Right ventricle myocardium superior (tissue), 1 donor: ENCODE measurements at places on chromosomes 6 and 20.

- no peak for DNase-seq
These were observed 67.8 kb downstream of the ENPP1 start for GRCh38 chr6:131875647-131876046.

DNA sequence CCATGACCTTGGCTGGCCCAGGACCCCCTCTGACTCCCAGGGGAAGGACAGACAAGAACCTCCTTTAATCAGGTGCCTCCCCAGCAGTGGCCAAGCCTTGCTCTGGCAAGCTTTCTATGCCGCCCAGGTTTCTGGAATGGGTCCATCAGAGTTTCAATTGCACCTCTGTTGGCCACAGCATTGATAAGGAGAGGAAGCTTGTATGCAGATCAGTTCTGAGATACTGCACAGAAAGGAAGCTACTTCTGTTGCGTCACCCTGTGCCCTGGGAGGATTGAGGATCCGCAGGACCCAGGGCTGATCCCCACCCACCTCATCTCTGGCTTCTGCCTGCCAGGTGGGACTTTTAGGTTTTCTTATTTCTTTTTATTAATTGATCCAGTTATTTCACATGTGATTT lies 167.2 kb downstream of the TFAP2C start:
- DNase-seq: no peak

- no peak for DNase-seq
These were observed 23.1 kb downstream of the CMTR1 start for GRCh38 chr6:37456126-37456525.

- DNase-seq: no peak
These were observed 229.6 kb downstream of the FOXC1 start for GRCh38 chr6:1839361-1839760.

DNA sequence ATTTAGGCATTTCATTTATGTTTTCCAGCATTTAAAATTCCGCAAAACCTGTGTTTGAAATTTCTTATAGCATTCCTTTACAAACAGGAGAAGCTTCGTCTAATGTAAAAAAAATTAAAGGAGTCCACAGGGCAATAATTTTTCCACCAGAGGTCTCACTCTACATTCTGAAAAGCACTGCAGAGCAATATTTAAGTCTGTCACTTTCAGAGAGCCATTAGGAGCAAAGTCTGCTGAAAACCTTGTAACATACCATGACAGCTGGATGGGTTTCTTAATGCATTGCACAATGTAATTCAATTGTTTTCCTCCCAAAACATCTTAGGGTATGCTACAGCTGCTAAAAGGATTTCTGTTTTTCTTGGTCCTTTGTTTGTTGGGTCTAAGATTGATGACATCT lies 18.0 kb downstream of the BAG2 start:
- no peak for DNase-seq

DNA sequence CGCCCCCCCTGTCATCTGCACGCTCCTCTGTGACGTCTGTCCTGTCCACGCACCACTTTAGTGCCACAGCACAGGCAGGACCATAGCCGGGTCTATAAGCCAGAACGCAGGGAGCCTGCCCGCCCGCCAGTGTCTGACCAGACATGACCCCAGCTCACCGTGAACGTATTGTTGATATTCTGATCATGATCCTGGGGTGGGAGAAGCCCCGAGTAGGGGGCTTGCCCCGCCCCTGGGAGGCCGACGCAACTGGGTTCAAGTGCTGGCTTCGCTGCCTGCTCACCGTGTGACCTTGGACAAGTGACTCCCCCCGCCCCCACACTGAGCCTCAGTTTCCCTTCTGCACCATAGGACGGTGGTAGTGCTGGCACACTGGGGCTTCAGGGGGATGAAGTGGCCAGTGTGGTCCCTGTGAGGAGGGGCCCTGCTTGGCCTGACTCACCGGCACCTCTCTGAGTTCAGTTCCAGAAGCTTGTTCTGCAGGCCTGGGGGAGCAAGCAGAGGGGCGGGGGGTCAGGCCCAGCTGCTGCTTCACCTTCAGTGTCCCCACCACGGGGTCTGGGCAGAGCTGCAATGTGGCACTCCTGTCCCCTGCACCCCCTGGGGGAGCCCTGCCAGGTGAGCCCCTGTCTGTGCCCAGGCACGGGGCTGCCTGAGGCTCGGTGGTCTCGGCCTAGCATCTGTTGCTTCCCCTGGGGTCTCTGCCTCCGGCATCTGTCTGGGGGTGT lies 9.2 kb downstream of the RBBP8NL start:
- DNase-seq: no peak

DNA sequence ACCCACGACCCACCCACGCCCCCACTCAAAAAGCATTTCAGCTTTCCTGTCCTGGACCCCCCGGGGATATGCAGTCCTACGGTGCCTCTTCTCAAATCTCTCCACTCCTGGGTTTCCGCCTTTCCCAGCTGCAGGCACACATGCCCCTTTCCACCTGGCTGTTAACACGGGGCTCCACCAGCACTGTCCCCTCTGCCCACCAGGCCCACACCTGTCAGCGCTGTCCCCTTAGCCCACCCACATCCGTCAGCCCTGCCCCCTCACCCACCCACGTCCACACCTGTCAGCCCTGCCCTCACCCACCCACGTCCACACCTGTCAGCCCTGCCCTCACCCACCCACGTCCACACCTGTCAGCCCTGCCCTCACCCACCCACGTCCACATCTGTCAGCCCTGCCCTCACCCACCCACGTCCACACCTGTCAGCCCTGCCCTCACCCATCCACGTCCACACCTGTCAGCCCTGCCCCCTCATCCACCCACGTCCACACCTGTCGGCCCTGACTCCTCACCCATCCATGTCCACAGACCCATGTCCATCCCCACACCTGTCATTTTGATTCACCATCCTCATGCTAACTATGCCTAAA lies 11.6 kb downstream of the RNASET2 start:
- DNase-seq: no peak

GRCh38 chr20:40233406-40233805 lies 455.6 kb downstream of the MAFB start:
- no peak for DNase-seq

- DNase-seq: no peak
These were observed 15.0 kb downstream of the CCR6 start for GRCh38 chr6:167137881-167138280.

DNA sequence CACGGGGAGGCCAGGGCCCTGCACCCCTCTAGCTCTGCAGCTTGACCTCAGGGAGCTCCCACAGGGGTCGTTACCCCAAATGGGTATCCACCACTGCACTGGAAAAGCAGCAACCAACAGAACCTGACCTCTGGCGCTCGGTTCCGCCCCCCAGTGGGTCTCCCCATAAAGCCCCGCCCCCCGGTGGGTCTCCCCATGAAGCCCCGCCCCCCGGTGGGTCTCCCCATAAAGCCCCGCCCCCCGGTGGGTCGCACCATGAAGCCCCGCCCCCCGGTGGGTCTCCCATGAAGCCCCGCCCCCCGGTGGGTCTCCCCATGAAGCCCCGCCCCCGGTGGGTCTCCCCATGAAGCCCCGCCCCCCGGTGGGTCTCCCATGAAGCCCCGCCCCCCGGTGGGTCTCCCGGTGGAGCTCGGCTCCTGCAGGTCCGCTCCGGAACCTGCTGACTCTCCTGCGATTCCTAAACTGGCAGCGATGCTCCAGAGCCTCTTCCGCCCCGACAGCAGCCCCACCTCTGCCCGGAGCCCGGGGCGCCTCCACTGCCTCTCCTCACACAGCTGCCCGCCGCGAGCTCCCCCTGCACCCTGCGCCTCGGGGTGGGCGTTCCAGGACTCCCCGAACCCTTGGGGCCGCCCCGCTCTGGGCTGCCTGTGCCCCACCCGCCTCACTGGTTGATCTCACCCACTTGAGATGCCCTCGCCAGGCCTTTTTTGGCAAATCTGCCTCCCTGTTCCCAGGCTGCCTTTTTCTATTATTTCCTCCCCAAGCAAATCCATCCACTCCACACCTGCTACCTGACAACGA lies 12.1 kb downstream of the SLC2A4RG start:
- no peak for DNase-seq

GRCh38 chr6:14863902-14864850 lies 381.7 kb upstream of the JARID2 start:
- DNase-seq: no peak

DNA sequence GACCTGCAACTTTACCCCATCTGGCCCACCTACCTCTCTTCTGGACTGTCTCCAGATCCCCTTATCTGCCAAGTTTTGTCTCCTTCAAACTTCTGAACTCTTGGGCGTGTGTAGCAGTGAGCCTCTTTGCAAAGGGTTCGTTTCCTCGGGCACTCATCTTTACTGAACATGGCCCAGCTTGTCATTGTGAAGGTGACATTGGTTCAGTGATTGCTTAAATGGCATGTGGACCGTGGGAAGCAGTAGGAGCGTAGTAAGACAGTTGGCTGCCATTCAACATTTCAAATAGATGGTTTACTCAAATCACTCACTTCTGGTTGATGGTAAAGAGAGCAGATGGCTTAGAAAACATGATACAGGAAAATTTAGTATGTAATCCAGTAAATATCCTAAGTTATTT lies 34.8 kb upstream of the KIF25 start:
- no peak for DNase-seq

GRCh38 chr6:12483712-12484111 lies 193.6 kb downstream of the EDN1 start:
- DNase-seq: no peak

- DNase-seq: no peak
These were observed 17.0 kb downstream of the AKIRIN2 start for GRCh38 chr6:87684895-87685654.

GRCh38 chr20:584161-584970 lies 25.7 kb downstream of the TCF15 start:
- no peak for DNase-seq

DNA sequence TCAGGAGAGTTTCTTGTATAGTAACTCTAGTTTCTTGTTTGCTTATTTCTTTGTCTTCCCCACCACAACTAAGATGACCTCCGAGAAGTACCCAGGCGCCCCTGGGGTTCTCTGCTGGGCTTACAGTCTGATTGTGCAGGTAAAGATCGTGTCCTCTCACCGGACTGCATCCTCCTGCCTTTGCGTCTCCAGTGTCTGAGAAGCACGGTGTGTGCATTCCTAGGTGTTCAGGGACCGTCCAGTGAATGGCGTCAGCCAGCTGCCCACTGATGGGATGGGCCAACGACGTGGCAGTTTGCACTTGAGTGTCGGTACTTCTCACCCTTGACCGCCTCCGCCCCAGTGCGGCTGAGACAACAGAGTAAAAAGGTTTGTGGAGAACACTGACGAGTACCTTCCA lies 56.0 kb upstream of the NFATC2 start:
- DNase-seq: no peak

- DNase-seq: no peak
These were observed 152.7 kb upstream of the SLC22A16 start for GRCh38 chr6:110629153-110629552.

DNA sequence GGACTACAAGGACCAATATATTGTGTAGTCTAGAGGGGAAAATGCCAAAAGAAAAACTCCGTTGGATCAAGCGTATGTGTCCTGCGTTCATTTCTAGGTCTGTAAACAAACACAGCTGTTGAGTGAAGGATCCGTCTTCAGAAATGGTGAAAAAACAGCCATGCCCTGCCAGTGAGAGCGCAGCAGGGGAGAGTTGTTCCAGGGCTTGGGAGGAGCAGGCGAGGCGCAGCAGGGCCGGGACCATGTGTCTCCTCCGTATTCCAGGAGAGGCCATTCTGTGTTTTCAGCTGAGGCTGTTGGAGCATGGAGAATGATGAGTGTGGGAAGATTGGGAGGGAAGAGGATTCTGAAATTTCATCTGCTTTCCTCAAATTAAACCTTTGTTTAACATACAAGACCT lies 38.0 kb downstream of the BMP6 start:
- DNase-seq: no peak

DNA sequence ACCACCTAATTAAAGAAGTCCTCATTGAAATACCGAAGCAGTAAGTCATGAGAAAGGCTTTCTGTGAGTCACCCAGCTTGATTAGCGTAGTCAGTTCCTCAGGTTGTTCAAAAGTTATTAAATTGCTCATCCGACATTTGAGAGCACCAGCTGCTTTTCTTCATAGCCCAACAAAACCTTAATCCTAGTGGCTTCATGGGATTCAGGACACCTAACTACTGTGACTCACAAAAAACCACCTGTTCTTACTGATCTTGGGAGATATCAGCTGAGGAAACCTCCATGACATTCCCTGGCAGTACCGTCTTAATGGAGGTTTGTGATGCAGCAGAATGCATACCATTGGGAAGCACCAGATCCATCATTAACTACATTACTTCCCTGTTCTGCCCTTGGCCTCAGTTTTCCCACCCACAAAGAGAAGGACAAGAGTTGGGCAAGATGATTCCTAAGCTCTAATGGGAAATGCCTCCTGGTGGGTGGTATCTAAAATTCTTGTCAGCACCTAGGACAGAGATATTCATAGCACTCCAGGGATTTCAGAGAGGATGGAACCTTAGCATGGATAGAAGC lies 103.8 kb downstream of the KHDC1L start:
- DNase-seq: no peak

DNA sequence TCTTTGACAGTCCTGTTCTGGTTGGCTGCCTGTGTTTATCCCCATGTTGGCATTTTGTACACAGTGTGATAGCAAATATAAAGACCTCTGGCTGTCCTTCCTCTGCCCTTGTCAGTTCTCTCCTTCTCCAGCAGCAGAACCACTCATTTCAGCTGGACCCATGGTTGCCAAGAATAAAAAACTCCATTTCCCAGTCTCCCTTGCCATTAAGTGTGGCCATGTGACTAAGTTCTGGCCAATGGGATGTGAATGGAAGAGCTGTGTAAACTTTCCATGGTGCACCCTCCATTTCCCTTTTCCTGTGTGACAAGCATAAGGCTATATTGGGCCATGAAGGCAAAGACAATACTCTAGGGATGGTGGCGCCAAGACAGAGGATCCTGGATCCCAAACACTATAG lies 78.4 kb upstream of the TBC1D7 start:
- DNase-seq: no peak

GRCh38 chr20:60868316-60868891 lies 383.7 kb upstream of the CDH4 start:
- no peak for DNase-seq

- no peak for DNase-seq
These were observed 10.6 kb upstream of the WFDC8 start for GRCh38 chr20:45589725-45590124.

DNA sequence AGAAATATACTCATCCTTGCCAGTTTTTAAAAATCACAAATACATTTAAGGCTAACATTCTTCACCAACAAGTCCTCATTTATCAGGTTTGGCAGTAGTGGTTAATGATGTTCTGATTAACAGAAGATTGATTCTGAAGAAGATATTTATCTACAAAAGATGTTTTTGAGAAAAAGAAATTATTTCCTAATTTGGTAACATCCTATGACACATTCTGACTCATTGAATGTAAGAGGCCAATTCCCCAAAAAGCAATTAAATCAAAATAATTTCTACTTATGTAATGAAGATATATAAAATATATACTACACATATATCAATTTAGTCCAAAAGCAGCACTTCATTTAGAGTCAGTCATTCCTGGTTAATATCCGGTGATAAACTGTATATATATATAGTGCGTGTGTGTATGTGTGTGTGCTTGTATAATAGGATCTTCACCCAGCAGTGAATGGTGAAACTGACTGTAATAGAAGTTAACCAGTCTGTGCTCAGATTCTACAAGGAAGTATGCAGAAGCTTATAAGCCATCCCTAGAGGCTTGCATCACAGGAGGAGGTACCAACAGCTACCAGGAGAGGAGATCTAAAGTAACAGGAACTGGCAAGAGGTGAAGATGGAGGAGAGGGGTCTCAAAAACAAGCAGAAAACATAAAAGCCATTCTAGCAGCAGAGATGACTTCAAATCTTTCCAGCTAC lies 82.9 kb upstream of the MARCKS start:
- DNase-seq: no peak
